Central memory CD4-positive, alpha-beta T cell (primary cell): ENCODE measurements at places on chromosomes 5 and 9.

DNA sequence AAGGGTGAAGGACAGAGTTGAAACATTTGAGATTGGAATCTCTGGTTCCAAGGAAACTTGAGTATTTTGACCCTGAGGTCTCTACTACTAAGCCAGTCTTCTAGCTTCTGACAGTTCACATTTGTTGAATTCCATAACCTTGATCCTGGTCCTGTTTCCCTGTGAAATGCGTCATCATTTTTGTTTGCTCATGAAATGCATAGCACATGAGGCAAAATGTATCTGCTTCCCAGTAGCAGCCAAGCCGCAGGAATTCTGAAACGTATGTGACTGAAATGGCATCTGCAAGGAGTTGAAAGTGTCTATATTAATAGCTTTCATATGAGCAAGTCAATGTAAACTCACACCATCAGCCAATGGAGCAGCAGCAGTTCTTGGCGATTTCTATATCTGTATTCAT is 307.9 kb downstream of the CSNK1G3 start:
- DNase-seq: no peak

DNA sequence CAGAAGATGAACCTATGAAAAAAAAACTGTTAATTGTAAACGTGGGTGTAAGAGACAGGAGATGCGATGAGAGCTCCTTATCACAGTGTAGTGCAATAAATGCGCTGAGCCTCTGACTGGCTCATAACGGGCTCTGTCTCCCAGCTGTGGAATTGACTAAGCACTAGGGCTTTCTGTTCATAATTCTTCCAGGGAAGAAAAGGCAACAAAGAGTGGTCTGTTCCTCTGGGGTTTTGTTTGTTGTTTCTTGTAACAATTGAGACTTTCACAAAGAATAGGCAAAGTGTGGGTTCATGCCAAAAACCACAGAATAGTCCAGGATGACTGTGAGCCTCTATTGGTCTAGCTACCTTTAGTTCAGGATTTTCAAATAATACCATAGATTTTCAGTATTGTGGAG is 39.4 kb downstream of the UBE2QL1 start:
- no peak for DNase-seq

DNA sequence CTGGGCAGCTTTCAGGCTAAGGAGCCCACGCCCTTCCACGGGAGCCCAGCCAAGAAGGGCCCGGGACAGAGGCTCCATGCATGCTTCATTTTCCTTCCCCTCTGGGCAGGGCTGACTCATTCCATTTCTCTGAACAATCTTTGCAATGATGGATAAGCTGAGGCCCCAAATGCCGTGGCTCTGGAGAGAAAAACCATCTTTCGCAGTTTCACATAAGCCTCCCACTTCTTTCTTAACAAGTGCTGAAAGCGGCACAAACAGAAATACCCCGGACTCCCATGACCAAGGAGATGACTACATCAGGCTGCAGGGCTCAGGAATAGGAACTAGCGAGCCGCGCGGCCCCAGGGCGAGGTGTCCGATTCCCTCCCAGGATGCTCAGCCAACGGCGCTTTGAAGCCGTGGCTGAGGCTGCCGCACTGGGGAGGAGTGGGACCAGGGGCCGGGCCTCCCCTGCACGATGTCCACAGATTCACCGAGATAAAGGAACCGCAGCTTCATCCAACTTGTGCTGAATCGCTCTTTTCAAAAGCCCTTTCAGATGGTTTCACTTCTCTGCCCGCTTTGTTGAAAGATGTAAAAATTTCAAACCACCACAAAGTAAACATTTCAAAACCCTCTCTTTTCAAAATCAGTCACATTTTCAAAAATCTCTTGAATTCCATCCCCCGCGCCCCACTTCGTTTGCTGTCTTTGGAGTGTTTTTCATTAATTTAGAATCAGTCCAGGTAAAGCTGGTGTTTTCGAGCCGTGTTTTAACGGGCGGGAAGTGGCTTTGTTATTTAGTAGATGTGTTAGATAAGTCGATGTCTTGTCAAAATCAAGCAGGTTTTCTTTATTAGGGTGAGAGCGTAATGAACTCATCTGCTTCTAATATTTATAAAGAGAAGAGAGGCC is 96.5 kb upstream of the LMX1B start:
- peak; percentile 34 for DNase-seq

- peak; percentile 28 for DNase-seq
Measured at GRCh38 chr9:32524892-32525708, 896 bp downstream of the RIGI start.

DNA sequence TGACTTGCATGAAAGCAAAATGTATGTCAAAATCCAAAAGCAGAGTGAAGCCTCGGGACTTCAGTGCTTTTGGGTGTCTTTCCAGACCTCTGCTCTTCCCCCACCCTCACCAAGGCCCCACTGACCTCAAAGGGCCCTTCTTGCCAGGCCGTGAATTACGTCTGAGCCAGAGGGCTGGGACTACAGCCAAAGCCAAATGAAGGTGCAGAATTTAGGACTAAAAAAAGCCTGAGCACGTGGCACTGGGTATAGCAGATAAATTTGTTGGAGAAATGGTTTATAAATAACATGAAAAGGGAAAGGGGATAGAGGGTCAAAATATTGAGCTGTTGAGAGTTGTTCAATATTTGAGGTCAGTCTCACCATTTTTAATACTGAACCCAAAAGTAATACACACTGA is 163.4 kb downstream of the GHR start:
- no peak for DNase-seq

DNA sequence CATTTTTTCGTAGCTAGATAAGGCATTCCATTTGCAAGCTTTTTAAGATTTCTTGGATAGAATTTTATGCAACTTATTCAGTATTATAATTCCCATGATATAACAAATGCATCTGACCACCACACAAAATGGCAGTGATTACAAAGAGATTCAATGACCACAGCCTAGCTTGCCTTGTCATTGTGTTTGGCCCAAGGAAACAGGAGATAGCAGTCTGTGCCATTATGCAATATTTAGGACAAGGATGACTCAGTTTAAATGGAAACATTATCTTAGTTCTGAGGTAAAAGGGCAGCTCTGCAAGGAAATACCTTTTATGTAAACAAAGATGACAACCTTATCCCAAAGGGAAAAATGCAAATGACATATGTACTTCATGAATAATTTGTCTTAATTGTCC is 89.8 kb downstream of the NUDT12 start:
- DNase-seq: no peak

- no peak for DNase-seq
Measured at GRCh38 chr5:56075361-56075760, 80.6 kb upstream of the IL6ST start.

GRCh38 chr9:23790351-23791260 is 35.4 kb downstream of the ELAVL2 start:
- DNase-seq: no peak

DNA sequence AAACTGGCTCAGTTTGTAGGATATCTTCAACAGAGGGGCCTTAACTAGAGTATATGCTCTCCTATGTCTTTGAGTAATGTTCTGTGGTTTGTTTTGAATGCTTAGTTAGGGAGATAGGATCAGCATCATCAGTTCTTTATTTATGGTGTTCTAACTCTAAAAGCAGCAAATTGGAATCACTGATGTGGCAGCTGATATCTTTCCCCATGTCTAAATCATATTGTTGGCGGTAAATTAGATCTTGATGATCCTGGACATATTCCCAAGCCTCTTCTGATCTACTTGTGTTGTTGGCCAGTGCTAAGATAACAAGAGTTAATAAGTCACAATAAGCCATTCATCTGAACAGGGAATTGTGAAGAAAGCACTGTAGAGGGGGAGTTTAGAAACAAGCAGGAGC is 332.4 kb upstream of the DAB2 start:
- no peak for DNase-seq

DNA sequence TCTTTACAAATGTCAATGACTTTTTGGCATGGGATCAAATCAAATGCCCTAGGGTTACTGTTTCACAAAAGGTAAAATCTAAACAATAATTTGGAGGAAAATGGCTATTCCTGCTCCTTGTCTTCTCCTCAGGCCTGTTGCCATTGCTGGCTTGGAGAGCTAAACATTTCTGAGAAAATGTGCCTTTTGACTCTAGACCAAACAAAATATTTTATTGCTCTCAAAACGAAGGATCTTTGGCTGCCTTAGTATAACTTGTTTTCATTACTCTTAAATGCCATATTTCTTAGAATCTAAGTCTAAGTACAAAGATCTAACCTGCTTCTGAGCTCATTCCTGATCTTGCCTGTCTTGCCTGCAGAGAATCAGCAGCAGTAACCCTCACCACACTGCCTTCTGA is 116.6 kb downstream of the MUSK start:
- no peak for DNase-seq

DNA sequence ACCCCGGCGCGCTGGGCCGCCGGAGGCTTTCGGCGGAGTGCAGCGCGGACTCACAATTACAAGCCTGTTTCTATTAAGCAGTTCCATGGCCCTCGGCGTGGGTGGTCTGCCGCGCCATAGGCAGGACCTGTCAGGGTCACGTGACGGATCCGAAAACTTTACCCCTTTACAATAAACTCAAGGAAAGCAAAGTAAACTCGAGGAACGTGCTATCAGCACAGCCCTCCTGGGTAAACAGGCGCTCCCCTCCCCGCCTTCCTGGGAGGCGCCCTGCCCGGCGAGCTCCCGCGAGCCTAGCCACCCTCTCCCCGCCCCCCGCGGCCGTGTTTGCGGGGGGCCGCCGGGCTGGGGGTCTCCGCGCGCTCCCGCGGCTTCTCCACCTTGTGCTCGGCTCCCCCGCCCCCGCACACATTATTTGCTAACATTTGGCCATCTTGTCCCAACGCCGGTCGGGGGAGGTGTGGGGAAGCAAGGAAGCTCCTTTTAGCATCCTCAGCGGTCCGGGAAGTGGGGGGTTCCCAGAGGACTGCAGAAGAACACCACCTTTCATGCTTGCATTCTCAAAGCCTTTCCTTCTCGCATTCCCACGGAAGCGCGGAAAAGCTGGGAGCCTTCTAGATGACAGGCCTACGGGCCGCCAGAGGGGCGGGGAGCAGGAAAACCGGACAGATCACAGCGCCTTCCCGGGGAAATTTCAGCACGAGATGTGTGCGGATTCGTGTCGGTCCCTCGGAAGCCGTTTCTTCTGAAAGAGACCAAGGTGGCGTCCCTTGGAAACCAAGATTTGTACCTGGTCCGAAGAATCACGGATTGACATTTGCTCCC is at the start of gene PTCH1:
Gene PTCH1, minus strand, starts transcription at position 238 of the 825 bp plus-strand sequence.
- DNase-seq: peak; percentile 37

DNA sequence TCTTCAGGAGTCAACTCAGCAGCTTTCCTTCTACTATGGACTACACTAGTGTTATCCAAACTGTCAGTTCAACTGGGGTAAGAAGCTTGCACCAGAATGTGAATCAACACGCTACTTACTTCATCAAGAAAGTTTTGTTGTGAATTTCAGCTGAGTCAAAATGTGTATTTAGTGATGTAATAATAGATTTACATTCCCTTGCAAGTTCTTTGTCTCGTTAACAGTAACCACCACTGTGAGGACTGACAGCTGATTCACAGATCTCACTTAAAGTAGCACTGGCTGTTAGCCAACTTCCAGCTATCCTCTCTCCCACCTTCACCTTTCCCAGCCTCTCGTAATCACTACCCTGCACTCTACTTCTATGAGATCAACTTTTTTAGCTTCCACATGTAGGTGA is 445.3 kb downstream of the NTRK2 start:
- DNase-seq: no peak

GRCh38 chr5:17282283-17283120 is 65.1 kb downstream of the BASP1 start:
- no peak for DNase-seq

DNA sequence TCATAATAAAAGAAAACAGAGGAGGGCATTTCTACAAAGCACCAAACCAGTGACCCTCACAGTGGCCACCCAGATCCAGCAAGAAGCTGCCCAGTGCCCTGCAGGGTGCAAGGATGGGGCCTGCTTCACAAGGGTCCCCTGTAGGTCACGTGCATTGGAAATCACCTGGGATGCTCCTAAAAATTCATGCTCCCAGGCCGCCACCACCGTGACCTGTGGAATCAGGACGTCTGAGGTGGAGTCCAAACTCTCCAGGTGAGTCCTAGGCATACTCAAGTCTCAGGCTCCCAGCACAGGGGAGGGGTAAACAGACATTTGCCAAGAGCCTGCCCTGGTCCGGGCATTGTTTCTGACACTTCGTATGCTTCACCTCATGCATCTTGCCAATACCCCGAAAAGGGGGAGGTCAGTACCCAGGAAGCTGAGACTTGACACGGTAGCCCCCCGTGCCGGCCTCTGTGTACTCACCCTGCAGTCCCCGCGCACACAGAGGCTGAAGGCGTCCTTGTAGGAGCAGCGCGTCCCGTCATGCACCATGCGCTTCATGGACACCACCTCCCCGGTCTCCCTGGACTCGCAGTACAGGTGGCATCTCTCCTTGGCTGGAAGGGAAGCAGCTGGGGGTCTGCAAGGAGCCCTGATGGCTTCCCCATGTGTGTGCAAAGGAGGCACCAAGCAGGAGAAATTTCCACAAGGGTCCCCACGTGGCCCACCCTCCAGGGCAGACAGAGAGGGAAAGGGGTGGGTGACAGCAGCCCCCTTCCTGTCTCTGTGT is 75.5 kb downstream of the ZNF354C start:
- no peak for DNase-seq

DNA sequence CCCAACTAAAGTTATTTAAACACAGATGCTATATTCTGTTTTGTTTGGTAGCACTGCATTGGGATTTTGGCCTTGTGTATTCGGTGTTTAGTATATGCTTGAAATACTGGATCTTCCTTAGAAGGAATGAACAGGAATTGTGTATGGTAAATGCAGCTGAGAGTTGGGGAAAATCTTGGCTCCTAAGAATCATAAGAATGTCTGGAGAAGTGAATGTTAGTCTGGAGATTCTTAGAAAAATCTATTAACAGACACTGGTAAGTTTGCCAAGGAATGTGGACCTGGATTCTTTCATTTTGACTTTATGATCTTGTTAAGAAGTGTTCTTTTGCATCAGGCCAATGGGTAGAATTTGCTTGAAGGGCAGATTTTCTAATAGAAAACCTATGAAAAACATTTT is 38.9 kb downstream of the SNX30 start:
- DNase-seq: no peak

GRCh38 chr9:38263532-38263931 is 129.0 kb upstream of the ALDH1B1 start:
- DNase-seq: no peak

GRCh38 chr5:103541114-103541513 is 21.5 kb downstream of the NUDT12 start:
- no peak for DNase-seq

GRCh38 chr9:95953986-95954385 is 78.5 kb downstream of the ERCC6L2 start:
- no peak for DNase-seq

DNA sequence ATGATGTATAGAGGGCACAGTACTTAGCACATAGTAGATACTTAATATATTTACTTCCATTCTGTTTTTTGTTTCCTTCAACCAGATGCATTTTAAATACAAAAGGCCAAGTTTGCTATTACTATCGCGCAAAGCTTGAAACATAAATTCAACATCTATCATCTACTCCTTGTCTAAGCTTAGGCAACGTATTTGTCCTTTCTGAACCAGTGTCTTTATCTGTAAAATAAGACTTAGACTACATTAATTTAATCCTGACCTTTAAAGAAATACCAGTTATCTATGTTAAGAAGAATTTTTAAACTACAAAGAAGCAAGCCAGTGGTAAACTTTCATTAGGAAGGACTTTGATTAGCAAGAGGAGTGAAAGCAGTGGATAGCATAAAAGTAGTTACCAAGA is 173.0 kb downstream of the WDR70 start:
- no peak for DNase-seq

- DNase-seq: no peak
Measured at GRCh38 chr5:134902071-134902801, 2.7 kb upstream of the PCBD2 start.
